ENCODE measurements at places on chromosomes 4 and X.

DNA sequence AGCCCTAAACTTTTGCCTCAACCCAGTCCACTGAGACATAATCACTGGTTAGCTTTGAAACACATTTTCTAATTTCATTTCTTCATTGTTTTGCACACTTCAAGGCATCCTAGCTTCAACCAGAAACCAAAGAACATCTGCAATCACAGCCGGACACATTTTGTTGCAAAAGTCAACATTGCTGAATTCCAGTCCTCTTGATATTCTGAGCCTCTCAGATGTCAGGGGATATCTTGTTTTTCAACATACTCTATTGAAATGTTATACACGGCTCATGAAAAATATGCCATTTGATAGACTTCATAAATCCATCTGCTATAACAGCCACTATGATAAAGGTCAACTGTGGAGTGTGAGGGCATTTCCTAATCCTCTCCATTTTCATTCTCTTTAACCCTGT, 241.6 kb upstream of the PUDP start:
- DNase-seq: no peak

- DNase-seq: no peak
Observed at GRCh38 chrX:7689791-7690412, 153.1 kb upstream of the VCX start.

- DNase-seq: no peak
Observed at GRCh38 chr4:24094726-24095125, 204.9 kb upstream of the PPARGC1A start.

GRCh38 chr4:179071131-179071530, 1628.9 kb upstream of the AGA start:
- DNase-seq: no peak

DNA sequence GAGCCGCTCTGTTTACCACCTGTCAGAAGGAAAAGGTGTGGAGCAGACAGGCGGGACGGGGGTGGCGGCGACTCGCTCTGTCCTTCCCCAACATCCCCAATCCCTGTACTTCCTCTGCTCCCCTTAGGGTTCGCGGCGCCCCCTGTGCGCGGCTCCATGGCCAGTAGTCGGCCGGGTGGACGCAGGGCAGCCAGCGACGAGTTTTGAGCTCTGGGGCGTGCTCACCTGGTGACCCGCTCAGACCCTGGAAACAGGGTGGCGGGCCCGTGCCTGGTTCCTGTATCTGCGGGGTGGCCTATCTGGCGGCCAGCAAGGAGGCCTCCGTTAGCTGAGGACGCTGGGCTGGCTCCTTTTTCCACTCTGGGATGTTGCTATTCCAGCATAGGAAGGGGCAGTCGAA, 5.4 kb upstream of the MAGIX start:
- DNase-seq: no peak

DNA sequence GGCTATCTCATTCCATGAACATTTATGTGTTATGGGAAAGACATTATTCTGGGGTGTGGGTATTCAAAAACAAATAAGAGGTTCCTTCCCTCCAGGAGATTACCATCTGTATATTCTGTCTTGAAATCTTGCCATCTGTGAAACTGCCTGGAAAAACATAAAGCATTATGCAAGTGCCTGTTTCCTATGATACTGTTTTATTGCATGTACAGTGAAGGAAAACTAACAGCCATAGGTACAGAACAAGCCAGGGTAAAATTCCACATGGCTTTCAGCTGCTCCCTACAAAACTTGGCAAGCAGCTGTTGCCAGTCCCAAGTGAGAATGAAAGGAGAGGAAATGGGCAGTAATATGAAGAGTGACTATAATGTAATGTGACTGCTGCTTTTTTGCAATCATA, 136.0 kb downstream of the GUCY2F start:
- no peak for DNase-seq

- no peak for DNase-seq
Observed at GRCh38 chr4:158200214-158200613, 10.1 kb upstream of the TMEM144 start.

DNA sequence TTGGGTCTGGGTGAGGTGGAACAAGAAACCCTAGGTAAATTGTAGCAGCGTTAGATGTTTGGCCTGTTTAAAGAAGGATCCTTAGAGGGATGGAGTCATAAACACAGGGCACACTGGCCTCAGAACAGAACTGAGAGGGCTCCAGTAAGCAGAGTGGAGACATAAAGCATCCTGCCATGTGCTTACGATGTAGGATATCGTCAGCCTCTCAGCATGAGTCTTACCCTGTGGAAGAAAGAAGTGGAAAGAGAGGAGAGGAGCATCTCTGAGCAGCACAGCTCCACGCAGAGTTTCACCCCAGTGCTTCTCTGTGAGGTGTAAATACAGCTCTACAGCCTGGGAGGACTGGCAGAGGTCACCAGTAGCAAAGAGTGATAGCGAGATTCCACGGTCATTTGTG, 27.8 kb upstream of the SORBS2 start:
- DNase-seq: no peak

- DNase-seq: no peak
Observed at GRCh38 chrX:40152173-40152711, 54.5 kb upstream of the BCOR start.

DNA sequence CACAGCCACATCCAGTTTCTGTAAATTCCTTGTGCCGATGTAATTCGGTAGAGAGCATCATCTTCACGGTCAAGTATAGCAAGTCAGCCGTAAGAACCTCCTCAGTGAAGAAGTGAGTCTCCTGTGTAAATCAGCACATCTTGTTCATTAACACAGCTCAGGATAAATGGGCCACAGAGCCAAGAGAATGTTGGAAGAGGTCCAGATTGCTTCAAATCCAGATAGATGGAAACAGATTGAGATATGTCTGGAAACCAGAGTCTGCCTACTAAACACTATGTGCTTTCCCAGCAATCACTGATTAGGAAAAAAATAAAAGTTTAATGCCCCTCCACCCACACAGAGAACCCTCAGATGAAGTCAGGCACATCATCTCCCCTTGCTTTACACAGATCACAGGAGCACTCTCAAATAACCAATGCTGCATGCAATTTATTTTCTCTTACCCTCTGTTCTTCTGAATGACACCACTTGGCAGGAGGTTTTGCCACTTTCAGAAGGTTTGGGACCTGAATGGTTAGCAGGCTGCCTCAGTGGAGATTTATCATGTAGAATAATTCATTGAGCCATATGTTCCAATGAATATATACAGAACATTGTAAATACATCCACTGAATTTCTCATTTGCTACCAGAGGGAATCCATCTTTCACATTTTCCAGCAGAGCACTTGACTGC, 357.7 kb downstream of the C4orf33 start:
- no peak for DNase-seq

DNA sequence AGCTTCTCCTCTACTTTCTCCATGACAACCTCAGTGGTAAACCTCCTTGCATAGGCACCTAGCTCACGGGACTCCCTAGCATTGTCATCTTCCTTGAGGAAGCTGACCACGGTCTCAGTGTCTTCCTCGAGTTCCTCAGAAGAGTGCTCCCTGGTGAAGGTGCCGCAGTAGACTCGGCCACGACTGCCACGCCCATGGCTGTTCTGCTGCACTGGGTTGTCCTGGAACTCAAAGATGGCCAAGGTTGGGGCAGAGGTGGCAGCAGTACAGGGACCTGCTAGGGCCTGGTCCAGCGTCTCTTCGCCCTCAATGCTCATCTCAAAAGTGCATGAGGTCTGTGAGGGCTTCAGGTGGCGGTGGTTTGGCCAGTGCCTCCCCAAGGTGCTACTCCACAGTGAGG, 147.9 kb upstream of the ARHGEF9 start:
- DNase-seq: no peak

DNA sequence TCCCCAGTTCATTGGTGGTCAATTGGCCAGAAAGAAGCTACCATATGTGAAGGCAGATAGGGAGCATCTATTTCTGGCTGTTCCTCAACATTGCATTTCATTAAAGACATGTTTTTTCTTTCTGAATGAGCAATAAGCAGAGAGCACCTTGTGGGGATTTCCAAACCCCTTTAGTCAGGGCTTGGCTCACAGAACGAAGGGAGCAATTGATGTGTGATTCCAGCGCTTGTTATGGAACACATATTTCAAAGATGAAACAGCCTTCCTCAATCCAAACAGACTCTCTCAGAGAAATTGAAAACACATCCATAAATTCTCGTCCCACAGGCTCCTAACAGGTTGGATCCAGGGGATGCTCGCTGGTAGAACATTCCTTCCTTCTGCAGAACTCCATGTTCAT, 84.1 kb downstream of the CLCN4 start:
- DNase-seq: no peak
